ENCODE measurements at places on chromosomes 16 and 17.

- no peak for DNase-seq
These were observed 65.7 kb downstream of the BANP start for GRCh38 chr16:88016964-88017363.

DNA sequence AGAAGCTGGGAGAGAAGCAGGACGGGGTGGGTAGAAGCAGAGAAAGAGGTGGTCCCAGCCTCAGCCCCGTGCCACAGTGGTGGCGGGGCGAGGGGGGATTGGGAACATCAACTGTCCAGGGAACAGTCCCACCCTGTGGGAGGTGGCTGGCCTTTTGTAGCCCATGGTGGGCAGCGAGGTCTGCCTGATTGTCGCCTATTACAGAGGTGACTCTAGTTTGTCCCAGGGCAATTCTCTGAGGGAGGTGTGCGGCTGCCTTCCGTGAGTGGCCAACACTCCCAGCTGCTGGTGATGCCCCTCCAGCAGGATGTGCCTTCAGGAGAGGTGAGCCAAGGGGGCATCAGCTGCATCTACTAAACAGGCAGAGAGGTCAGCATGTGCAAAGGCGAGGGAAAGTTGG lies 5.0 kb upstream of the BRD7 start:
- DNase-seq, result no peak

DNA sequence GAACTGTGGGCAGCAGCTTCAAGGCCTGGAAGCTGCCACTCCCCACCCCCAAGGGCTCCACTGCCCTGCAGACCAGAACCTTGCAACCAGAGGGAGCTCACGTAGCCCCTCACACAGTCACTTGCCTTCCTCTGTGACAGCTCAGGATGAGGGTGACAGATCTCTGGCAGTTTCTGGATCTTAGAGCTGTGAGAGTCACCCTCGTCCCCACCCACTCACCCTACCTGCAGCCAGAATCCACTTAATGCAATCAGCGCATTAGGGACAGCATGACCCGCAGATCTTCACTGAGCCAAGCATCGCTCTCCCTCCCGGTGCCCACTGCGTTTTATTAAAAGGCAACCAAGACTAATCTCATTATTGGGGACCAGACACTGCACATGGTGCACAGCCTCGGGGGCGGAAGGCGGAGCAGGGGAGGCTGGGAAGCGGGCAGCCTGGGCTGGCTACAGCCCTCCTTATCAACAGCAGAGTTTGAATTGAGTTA lies 3.5 kb downstream of the CYB561 start:
- DNase-seq, result no peak

DNA sequence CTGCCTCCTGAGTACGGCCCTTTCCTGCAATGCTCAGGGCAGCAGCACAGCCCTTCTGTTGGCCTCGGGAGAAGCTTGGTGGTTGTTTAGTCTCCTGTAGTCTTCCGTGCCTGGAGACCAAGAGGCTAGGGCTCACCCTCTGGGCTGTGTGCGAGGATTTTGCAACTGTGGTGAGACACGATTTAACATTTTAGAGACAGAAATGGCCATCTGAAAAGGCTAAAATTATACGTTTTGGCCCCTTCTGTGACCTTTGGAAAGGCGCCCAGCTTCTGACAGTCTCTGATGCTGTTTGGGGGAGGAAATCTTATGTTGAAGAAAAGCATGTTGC lies 33.1 kb downstream of the FOXL1 start:
- no peak for DNase-seq

GRCh38 chr16:85707528-85708095 lies 18.9 kb upstream of the GINS2 start:
- DNase-seq, result no peak
